GM18507 (cell line): ENCODE measurements at places on chromosomes 7 and 10.

DNA sequence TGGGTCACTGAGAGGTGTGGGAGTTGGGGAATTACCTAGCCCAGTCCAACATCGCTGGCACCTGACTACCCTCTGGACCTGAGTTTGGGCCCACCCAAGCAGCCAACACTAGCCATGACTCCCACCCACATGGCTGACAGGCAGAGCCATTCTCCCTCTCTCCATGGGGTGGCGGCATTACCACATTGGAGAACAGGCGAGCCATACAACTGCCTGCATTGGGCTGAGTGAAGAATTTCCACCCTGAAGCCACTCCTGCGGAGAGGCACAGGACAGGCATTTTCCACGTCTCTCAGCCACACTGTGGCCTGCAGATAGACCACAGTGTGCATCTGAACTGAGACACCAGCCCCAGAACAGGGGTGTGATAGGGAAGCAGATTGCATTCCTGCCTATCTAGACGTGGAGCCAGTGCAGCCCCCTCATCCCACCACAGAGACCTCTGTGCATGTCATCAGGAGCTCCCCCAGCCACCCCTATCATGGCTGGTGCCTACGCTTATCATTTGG is 58.2 kb upstream of the ANTXRL start:
- peak; percentile 35 for DNase-seq

DNA sequence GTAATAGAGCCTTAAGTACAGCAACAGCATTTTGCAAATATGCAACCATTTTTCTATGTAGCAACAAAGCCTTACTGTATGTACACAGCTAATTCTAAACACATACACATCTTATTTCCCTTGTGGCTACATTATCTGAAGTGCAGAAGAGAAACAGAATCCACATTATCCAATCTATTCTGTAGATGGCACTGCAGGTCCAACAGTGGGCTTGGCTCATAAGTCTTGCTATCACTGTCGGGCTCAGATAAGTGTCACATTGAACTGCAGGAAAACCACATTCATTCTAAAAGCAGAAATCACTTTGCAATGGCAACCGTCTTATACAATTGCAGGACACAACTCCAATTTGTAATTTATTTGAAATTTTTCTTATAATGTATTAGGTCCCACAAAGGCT is 109.8 kb upstream of the NOBOX start:
- no peak for DNase-seq

GRCh38 chr10:69086001-69086509 is 1.8 kb upstream of the SRGN start:
- no peak for DNase-seq

DNA sequence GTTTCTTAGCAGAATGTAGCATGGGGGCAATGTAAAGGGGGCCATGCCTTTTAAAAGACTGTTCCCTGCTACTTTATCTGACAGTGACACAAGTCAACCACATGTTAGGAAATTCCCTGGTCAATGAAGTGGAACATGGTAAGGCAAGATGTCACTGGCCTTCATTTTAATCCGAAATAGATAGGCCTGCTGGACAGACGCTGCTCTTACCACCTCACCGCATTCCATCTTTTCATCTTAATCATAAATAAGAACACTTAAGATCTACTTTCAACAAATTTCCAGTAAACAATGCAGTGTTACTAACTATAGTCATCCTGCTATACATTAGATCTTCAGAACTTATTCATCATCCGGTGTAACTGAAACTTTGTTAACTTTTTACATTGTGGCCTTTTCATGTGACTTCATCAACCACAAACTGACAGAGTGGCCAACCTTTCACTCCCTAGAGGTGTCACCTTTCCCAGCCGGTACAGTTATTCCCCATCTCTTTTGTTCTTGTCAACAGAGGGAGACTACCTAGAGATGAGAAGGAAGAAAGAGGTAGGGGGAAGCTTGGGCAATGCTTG is 15.6 kb downstream of the ASB4 start:
- DNase-seq, result peak; percentile 26

GRCh38 chr7:80771523-80771922 is 133.1 kb downstream of the CD36 start:
- DNase-seq, result no peak
